ENCODE measurements at places on chromosomes 1 and 21.

DNA sequence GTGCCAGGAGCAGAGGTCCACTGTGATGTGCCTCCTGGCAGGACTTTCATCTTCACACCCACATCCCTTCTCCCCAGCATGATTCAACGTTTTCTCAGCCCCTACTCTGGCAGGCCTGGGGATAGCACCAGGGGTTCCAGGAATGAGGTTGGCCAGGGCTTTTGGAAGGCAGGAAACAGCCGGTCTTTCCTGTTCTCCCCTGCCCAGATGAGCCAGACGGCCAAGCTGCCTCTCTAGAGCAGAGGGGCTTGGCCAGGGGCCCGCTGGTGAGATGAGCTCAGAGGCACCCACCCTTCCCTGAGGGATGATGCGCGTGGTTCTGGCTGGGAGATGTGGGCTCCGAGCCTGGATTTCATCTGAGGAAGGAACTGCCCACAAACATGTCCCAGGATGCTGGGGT is 4.3 kb upstream of the MFAP2 start:
- DNase-seq, result no peak

DNA sequence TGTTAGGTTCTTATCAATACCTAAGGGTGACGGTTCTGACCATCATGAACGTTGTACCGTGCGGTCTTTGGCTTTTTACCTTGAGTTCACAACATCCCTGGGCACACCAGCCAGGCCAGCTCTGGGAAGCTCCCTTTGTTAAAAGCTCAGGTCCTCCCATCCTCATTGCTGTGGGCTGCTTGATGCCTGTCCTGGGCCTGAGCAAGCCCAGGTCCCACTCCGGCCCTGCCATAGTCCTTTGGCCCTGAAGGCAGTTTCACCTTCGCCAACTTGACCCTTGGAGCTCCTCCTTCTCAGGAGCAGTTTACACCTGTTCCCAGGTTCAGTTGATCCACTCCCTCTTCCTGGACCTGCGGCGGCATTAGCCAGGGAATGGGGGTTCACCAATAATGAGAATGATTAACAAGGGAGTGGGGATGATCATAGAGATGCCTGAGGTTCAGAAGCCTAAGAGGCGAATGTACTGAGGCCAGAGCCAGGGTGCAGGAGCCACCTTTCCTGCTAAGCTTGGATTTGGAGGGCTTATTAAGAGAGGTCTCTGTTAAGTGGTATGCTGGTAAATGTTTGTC is 40.2 kb downstream of the DHCR24 start:
- no peak for DNase-seq

DNA sequence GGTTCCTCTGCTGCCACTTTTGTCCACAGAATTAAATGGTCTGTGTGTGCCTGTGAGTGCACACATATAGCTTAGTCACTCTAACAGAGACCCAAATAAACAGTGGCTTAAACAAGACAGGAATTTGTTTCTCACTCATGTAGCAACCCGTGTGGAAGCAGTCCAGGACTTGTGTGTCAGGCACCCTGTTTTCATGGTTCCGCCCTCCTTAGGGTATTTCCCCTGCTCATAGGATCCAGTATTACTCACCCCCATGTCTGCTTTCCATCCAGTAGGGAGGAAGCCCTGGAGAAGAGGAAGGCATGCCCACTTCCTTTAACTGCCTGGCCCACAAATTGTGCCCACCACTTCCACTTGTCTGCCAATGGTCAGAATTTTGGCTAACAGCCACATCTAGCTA is 41.3 kb upstream of the TACSTD2 start:
- DNase-seq, result no peak

- DNase-seq, result no peak
Observed at GRCh38 chr1:54436826-54437225, 30.6 kb upstream of the SSBP3 start.

GRCh38 chr1:194795917-194796593 is 1609.6 kb upstream of the B3GALT2 start:
- DNase-seq, result no peak

GRCh38 chr1:21325231-21325718 is 35.0 kb upstream of the ECE1 start:
- no peak for DNase-seq

DNA sequence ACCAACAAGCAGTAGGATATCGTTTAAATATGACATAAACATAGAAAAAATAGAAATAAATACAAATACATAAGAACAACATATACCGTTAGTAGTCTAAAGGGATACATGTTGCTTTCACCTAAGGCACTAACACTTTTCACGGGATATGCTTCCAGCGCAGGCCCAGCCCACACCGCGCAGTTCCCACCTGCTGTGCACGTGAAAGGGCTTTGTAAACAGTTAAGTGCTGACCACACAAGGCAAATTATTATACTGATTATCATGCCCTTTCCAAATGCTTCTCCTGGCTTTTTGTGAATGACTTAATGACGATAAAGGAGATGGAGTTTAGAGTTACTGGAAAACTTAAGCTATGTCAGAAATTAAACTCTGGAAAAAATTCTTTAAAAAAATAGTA is 11.3 kb upstream of the IL22RA1 start:
- DNase-seq, result no peak

- DNase-seq, result peak; percentile 82
Observed at GRCh38 chr1:180188091-180188506, 33.4 kb downstream of the QSOX1 start.

- DNase-seq, result no peak
Observed at GRCh38 chr21:17264182-17264581, 248.7 kb upstream of the CXADR start.

Measured in A549 (cell line).